Umbilical cord (tissue), 2 donors: ENCODE measurements at places on chromosomes 5 and 9. TPM values are rescaled to one million over a fixed set of nuclear protein-coding genes. Genes with fewer than 3 reads are reported as not detected.
A peak's percentile ranks its signal among the peaks of the same experiment; 100 is the strongest.

The HSPA9 gene
- 98.5 TPM for total RNA-seq

The RALGPS1 gene
- 2.9 TPM for total RNA-seq

DNA sequence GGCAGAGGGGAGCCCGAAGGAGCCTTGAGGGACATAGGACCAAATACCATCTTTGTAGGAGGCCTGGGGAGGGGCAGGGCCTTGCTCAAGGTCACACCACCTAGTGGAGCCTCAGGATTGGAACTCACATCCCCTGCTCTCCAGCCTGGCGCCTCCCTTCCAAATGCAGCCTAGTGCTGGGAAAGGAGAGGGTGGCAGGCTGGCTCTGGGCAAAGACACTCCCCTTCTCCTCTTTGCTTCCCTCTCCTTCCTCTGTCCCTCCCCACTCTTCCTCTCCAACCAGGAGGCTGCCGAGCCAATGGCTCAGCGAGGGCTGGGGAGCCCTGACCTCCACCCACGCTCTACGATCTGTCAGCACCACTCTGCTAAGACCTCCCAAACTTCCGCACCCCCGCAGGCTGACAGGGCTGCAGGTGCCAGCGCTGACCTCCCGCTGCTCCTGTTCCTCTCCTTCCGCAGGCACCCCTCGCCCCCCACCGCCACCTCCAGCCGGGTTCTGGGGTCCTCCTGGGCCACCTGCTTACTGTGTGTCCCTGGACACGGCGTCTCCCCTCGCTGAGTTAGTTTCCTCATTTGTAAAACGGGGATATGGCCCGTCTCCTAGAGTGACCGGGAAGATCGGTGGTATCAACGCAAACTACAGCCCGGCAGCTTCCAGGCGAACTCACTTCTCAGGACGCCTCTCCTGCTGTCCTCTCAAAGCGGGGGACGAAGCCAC, 52.9 kb downstream of the C9orf50 start:
- peak; percentile 80 for DNase-seq

The ARRDC1 gene
- 11.3 TPM for total RNA-seq

- no peak for DNase-seq
Observed at GRCh38 chr5:123951582-123951977, 439.6 kb downstream of the CSNK1G3 start.

The MCC gene
- total RNA-seq = 65.2 TPM

- peak; percentile 69 for DNase-seq
Observed at GRCh38 chr9:14400658-14400995, 86.7 kb upstream of the NFIB start.

DNA sequence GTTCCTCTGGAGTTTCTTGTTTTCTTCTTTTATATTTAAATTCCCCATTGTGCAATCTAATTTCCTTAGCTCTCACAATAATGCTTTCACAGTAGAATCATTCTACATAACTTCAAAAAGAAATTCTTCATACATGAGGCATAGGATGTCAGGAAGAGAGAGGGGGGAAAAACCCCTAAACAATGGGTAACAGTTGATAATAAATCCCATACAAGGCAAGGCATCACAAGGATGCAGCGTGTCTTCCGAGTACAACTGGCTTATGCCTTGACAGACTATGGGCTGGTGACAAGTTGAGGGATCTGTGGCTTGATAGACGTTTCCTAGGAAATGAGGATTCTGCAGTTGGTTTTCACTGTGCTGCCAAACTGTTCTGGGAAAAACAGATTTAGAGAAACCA, 247.4 kb downstream of the ARL15 start:
- DNase-seq = peak; percentile 21
